Left lung (tissue), 14 donors: ENCODE measurements at places on chromosomes 7 and 10.

DNA sequence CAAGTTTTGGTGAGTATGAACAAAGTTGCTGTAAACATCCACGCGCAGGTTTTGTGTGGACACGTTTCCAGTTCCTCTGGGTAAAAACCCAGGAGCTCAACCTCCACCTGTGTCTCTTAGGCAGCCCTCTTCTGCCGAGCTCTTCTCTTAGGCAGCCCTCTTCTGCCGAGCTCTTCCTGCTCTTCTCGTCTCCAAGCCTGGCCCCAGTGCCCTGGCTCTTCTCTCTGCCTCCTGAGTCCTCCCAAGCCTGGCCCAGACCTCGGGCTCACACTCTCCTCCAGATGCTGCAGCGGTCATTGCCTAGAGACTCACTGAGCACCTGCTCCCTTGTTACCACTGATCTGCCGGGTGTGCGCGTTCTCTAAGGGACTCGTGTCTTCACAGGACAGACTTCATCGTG, 38.7 kb upstream of the BNIP3 start:
- no peak for DNase-seq

GRCh38 chr10:31319602-31320549, 860 bp downstream of the ZEB1 start:
- peak; percentile 83 for DNase-seq

- DNase-seq, result no peak
Observed at GRCh38 chr7:12609561-12609960, 39.0 kb downstream of the SCIN start.

DNA sequence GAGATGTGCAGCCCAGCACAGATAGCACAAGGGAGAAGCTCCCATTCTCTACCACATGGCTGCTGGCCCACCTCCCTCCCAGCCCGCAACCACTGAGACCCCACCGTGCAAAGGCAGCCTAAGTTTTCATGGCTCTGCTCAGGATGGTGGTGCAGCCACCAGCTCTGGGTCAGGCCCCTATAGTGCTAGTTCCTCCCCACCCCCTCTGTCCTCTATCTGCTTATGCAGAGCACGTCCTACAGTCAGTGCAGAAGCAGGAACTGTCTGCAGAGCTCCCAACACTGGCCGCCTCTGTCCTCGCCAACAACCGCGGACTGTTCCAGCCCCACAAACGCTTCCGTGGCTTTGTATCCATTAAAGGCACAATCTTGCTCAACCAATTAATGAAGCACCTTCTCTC, 278.9 kb downstream of the GRID1 start:
- no peak for DNase-seq

DNA sequence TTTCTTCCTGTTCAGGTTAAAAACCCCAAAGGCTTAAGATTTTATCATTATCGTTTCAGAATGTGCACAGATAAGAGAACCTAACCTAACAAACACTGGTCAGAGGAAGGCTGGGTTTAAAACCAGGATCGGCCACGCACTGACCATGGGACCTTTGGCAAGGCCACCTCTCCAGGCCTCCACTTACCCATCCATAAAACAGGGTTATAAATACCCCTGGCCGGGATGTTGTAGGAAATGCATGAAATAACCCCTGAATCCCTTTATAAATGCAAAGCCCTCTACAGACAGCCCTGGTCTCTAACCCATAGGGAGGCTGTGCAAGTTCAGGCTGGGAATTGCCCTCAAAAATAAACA, 418 bp downstream of the DEPP1 start:
- DNase-seq, result no peak

DNA sequence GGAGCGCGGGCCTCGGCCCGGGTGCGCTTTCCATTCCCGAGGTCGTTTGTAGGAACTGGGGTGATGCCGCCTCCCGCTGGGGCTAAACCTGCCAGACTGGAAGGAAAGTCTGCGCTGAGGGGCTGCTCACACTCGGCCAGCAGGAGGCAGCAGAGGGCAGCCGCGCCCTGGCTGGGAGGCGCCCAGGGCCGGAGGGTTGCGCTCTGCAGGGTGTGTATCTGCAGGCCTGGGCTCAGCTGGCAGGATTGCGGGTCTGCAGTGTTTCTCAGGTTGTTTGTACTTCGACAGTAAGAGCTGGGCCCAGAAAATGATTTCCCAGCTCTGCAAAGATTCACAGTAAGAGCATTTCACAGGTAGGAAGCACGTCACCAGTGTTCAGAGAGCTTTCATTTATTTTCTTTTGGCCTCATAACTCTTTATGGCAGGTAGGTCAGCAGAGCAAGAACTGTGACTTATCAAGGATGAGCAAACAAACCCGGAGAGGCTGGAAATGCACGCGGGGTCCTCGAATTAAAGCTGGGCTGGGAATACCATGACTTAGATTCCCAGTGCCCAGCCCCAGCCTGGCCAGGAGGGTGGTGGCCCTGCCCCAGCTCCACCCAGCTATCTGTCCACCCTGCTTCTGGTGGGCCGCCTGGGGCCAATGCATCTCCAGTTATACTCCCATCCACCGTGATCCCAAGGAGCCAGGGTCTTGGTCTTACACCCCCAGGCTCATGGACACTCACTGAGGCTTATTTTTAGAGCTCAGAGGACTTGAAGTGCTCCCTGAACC, 15.2 kb upstream of the PPP2R2D start:
- DNase-seq, result peak; percentile 73

GRCh38 chr7:107824858-107825257, 21.8 kb upstream of the SLC26A3 start:
- DNase-seq, result no peak

- DNase-seq, result no peak
Observed at GRCh38 chr7:125316466-125316865, 386.8 kb upstream of the POT1 start.

GRCh38 chr10:69885379-69886013, 83.8 kb downstream of the COL13A1 start:
- DNase-seq, result no peak

DNA sequence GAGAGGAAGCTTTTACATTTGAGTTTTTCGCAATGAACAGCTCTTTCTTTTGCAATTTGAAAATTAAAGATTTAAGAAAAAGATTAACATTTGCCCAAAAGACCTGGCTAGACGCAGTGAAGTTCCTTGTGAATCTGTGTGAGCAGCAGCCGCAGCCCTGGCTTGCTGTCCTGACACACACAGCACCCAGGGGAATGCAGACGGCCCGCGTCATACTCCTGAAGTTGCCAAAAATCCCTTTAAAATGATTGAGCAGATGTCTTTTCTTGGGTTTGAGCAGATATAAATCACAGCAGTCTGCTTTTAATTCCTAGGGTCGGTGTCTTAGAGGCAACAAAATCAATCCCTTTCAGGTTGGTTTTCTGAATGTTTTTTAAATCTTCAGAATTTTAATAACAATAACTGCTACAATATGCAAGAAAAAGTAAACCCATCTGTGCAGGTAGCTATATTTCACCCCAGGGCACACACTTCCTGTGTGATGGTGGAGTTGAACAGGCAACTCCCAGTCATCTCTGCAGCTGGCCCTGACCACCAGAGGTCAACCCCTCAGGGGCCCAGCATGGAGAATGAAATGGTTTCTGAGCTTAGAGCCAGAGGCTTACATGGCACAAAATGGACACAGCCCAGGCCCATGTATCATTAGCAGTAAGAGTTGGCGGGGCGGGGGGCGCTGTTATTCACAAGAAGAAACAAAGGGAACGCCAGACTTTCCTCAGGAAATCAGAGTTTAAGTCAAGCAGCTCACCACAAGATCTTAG, 32.2 kb upstream of the TRIL start:
- DNase-seq, result no peak

GRCh38 chr10:77086081-77086480, 551.5 kb downstream of the KCNMA1 start:
- DNase-seq, result no peak

DNA sequence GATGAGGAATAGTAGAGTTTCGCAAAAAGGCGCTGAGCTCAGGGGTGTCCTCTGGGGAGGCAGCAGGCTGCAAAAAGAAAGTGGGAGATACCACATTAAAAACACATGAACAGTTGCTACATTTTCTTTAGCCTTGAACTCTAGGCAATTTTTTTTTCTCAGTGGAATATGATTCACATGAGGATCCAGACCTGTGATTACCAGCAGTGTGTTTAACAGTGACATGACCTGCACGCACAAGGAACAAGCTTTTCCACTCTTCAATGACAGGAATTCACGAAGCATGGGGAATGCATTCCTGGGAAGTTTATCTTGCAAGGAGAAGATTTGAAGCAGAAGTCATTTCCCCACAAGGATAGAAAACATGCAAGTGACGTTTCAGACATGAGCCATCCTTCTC, 161.6 kb downstream of the ITGA8 start:
- DNase-seq, result no peak

GRCh38 chr7:125775317-125775716, 845.7 kb upstream of the POT1 start:
- DNase-seq, result no peak

- DNase-seq, result no peak
Observed at GRCh38 chr10:113583571-113583970, 30.7 kb downstream of the HABP2 start.

- DNase-seq, result no peak
Observed at GRCh38 chr10:91006752-91007346, 86.0 kb upstream of the ANKRD1 start.

DNA sequence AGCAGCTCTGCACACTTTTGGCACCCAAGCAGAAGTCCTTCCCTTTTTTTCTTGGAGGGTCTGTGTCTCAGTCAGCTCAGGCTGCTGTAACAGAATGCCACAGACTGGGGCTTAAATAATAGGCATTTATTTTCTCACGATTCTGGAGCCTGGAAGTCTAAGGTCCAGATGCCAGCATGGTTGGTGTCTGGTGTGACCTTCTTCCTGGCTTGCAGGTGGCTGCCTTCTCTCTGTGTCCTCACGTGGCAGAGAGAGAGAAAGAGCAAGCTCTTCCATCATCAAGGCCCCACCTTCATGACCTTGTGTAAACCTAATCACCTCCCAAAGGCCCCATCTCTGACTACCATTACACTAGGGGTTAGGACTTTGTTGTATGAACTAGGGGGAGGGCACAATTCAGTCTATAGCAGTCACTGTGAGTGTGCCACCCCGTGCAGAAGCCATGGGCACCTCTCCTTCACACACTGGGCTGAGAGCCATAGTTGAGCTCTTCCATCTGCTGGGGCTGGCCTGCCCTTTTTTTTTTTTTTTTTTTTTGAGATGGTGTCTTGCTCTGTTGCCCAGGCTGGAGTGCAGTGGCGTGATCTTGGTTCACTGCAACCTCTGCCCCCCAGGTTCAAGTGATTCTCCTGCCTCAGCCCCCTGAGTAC, 80.3 kb downstream of the OAT start:
- DNase-seq, result no peak

- DNase-seq, result no peak
Observed at GRCh38 chr10:70337201-70337651, 45.2 kb downstream of the LRRC20 start.

GRCh38 chr10:72043016-72043834, 45.1 kb downstream of the SPOCK2 start:
- no peak for DNase-seq

GRCh38 chr7:66418537-66418936, 210.1 kb upstream of the KCTD7 start:
- DNase-seq, result no peak

DNA sequence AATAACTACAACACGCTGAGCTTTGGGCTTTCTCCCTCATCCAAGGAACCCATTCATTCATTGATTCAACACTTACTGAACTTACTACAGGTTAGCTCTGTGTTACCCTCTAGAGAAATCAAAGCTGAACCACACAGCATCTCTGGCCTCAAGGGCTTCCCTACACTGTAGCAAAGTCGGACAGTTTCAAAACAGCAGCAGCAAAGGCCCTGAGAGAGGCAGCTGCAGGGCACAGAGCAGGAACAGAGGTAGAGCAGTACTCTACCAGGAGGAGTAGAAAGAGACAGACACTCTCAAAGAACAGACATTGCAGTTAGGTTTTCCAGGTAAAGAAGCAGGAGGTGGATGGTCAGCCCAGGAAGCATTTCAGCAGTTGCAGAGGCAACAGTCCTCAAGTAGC, 16.1 kb downstream of the DOCK4 start:
- no peak for DNase-seq

GRCh38 chr7:47535704-47536628, 45.9 kb downstream of the TNS3 start:
- no peak for DNase-seq

DNA sequence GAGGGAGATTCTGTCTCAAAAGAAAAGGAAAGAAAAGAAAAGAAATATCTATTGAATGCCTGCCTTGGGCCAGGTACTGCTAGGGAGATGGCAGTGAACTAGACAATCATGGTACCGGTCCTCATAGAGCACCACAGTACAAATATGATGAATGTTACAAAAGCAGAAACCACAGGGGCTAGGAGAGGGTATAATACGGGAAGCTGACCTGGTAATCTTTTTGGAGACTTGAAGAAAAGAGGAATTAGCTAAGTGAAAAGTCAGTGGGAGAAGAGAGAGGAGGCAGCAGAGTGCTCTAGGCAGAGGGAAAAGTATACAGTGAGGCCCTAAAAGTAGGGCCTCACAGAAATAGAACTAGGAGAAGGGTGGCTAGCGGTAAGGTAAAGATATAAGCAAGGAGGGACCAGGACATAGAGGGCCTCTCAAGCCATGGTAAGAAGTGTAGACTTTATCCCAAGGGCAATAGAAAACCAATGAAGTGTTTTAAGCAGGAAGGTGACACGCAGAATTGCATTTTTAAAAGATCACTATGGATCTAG, 42.8 kb upstream of the WNT8B start:
- no peak for DNase-seq

DNA sequence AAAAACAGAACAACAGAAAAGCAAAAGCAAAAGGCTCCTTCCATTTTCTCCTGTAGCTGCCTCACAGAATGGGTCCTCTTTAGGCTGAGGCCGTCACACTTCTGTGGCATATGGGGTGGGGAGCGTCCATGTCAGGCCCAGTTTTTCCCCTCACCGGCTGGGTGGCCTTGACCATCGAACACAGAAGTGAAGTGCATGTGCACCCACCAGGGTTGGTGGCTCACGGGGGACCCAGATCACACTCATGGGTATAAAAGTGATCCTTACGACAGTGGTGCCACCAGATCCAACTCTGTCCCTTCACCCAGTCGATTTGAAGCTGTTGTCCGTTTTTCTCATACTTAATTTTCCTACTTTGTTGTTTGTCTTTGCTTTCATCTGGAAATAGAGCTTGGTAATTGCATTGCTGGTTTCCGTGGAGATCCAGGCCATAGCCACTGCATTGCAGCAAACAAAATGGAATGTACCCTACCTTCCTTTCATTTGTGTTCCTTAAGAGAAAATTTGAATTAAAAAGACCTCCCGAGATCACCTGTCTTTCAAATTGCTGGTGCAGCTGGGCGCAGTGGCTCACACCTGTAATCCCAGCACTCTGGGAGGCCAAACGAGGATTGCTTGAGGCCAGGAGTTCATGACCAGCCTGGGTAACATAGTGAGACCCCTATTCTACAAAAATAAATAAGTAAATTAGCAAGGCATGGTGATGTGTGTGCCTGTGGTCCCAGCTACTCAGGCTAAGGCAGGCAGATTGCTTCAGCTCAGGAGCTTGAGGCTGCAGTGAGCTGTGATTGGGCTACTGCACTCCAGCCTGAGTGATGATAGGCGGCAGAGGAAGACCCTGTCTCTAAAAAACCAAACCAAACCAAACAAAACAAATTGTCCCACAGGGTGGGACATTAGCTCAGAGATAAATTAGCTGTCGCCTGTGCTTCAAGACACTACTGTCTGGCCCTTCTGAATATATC, 10.7 kb upstream of the GJD4 start:
- DNase-seq, result no peak

- peak; percentile 85 for DNase-seq
Observed at GRCh38 chr7:48088559-48089045, 463 bp upstream of the UPP1 start.
